ENCODE measurements at places on chromosomes 5 and 9.

DNA sequence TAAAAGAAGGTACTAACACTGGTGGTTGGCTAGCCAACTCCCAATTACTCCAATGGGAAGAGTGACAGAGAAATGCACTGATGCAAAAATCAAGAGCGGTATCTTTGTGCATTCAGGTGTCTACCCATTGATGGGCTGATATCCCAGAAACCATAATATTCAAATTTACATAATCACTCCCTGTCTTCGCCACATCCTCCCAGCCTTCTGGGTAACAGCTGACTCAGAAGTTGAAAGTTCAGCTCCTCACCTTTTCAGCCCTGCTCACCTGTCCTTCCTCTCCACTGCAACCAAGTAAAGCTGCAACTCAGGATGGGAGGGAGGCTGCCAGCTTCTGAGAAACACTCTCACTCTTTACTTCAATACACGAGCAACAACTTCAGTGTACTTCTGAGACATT, 6.9 kb downstream of the SUSD1 start:
- DNase-seq: peak; percentile 25

GRCh38 chr5:39517800-39518199, 93.0 kb upstream of the DAB2 start:
- no peak for DNase-seq

DNA sequence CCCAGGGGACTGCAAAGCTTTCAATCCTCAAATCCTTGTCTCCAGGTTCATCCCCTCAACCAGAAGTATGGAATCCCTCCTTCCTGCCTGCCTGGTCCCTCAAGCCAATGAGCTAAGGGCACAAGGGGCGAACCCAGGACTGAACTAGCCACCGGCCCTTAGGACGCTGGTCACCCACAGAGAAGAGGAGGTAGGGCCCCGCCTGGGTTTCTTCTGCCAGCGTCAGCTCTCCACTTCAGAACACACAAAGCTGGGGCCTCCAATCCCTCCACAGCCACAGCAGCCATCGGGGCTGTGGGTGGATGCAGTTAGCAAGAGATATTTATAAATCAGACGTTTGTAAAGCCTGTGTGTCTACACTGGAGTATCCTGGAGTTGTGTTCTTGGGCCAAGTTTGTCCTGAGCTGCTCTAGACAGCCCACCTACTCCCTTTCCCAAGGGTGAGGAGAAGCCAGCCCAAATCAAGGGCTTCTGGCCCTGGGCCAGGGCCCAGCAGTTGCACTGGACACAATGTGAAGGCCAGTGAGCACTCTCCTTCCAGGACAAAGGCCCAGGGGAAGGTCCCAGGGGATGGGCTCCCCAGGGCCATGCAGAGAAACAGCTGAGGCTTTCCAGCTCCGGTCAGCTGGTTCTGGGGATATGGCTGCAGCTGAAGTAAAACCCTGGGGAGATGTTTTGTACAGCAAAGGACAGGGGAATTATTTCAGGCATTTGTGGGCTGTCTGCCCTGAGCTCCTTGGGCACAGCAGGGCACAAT, 18.9 kb downstream of the AMBP start:
- DNase-seq: no peak

GRCh38 chr5:17218353-17219005, 1.0 kb downstream of the BASP1 start:
- DNase-seq: peak; percentile 49

DNA sequence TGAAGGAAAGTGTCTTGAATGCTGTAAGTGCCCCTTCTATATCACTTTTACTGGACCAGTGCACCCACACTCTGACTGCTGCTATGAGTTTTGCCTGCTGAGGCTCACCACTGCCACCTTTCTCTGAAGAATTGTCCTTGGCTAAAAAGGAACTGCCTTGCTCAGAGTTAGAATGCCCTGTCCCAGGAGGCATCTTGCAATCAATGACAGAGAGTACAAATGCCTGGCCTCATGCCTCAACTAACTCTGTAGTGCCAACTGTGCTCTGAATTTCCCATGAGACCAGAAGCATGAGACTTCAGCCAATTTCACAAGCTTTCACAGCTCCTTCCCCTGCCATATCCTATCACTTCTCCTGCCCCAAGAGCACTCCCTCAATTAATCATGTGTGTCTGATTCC, 569.7 kb downstream of the ZNF608 start:
- no peak for DNase-seq

DNA sequence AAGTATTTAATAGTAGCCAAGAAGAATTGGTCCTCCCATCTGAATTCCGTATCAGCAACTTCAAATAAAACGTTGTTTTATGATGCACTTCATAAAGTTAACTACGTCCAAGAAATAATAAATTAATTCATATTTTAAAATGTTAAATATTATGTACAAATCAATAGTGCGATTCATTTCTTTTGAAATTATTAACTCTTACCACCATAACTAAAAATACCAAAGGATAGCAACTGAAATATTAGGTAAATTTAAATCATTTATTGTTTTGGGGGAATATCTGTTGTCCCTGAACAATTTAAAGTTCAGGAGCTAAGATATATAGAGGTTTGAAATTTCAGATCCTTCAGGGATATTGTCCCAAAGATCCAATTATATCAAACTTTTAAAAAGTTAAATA, at the start of gene OR2K2:
Gene OR2K2, minus strand, starts transcription at position 101 of the 400 bp plus-strand sequence. CDS start 1,791 bp downstream, outside the sequence.
- DNase-seq: no peak

DNA sequence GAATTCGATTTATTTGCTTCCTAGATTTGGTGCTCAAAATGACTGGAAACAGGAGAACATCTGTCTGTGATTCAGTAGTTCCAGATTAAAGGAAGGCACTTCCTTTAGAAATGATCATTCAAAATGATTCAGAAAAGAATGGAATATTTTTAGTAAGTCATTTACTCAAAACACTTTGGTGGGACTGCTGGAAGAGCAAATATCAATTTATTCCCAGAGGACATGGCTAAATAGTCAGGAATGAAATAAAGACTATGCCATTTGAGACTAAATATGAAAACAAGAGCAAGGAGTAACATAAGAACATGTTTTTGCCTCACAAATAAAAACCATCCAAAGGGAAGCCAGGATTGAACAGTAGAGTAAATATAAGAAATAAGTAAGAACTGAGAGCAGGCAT, 138.6 kb upstream of the RASA1 start:
- no peak for DNase-seq

GRCh38 chr5:167049771-167050567, 1241.5 kb upstream of the WWC1 start:
- DNase-seq: no peak

- no peak for DNase-seq
These were observed 50.6 kb downstream of the LRRTM2 start for GRCh38 chr5:138824516-138824915.

DNA sequence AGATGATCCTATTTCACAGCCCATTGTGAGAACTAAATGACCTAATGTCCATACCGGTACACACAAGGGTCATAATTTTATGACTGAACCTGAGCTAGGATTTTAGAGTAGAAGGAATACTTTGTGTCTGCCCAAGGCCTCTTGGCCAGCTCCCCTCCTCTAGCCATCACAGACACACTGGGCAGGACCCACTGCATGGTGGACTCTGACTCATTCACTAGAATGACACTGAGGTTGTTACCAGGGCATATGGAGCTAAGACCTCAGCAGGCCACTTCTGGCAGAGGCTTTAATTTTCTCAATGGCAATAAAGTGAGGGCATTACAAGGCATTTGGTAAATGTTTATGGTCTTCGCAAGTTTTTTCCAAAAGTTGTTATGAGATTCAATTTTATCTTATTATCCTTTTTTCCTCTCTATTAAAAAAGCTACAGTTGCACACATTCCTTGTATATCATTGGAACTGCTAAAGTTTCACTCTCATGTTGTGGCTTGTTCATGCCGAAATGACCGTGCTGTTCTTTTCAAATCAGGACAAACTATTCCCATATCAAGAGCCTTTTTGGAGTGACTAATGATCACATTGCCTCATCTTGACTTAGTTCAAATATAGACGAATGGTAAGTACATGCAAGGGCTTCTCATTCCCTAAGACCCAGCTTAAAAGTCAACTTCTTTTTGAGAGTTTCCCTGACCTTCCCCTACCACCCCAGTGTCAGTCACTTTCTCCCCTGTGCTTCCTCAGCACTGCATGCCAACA, 595.7 kb downstream of the ACTL7B start:
- no peak for DNase-seq

DNA sequence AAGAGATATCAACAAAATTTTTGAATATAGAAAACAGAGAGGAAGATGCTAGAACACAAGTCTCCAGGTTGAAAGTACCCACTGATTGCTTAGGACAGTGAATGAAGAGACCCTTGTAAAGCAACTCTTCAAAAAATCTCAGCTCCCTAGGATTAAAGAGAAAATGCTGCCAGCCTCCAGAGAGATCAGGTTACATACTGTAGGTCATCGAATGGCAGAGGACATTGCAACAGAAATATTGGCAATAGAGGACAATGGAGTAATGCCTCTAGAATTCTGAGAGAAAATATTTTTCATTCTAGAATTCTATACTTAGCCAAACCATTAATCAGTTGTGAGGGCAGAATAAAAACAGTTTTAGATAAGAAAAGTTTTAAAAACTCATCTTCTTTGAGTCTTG, 43.1 kb upstream of the ELL2 start:
- DNase-seq: no peak

- peak; percentile 62 for DNase-seq
These were observed 64.0 kb upstream of the XPA start for GRCh38 chr9:97761056-97761598.

DNA sequence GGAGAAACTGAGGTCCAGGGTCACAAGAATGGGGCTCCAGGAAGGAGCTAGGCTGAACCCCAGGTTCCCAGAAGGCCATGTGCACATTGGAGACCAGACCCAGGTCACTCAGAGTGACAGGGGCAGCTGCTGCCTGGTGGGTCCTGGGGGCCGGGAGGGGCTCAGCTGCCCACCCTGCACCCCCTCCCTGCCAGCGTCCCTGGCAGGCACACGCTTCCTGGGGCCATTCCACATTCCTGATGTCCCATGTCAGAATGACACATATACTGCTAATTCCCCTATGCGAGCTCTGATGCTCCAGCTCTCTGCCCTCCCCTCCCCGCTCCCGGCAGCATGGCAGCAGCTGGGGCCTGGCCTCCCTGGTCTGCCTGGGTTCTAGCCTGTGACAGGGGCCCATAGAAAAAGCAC, 14.0 kb downstream of the FGFR4 start:
- no peak for DNase-seq

DNA sequence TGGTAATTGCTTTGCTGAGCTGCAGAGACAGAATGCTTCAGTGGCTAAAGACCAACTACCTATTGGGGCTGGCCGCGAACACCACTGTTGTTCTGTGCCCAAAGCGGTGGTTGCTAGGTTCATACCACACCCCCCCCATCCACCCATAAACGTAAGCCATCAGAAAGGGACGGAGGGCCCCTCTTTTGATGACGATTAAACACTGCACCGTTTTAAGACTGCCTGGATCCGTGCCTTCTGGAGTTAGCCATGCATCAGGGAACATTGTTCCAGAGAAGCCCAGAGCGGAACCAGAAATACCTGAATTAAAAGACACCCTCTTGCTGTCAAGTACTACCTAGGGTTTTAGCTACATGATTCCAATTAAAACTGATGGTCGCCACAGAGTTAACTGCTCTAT, 369.1 kb upstream of the DAP start:
- no peak for DNase-seq

- peak; percentile 11 for DNase-seq
These were observed 275.3 kb downstream of the HTR1A start for GRCh38 chr5:63686938-63687337.

- no peak for DNase-seq
These were observed 1056.5 kb upstream of the EDIL3 start for GRCh38 chr5:85441156-85441555.

GRCh38 chr5:162209005-162209605, 141.5 kb downstream of the GABRG2 start:
- DNase-seq: peak; percentile 76

DNA sequence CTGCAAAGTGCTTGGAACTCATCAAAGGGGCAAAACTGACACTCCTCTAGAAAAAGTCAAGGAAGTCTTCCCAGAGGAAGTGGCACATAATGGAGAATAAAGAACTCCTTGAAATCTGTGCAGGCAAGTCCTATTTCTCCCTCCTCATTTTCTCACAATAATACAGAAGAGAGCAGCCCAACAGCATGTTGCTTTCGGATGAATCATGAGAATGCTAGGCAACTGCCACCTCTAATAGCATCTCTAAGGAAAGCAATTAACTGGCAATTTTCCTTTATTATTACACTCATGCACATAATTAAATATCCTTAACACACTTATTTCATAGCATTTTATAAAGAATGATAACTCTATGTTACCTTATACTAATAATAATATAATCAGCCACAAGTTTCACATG, 122.2 kb upstream of the PTGER4 start:
- DNase-seq: no peak

GRCh38 chr9:21402386-21403251, 6.3 kb upstream of the IFNA8 start:
- peak; percentile 20 for DNase-seq

GRCh38 chr5:150429410-150429873, 16.7 kb upstream of the CD74 start:
- DNase-seq: no peak

DNA sequence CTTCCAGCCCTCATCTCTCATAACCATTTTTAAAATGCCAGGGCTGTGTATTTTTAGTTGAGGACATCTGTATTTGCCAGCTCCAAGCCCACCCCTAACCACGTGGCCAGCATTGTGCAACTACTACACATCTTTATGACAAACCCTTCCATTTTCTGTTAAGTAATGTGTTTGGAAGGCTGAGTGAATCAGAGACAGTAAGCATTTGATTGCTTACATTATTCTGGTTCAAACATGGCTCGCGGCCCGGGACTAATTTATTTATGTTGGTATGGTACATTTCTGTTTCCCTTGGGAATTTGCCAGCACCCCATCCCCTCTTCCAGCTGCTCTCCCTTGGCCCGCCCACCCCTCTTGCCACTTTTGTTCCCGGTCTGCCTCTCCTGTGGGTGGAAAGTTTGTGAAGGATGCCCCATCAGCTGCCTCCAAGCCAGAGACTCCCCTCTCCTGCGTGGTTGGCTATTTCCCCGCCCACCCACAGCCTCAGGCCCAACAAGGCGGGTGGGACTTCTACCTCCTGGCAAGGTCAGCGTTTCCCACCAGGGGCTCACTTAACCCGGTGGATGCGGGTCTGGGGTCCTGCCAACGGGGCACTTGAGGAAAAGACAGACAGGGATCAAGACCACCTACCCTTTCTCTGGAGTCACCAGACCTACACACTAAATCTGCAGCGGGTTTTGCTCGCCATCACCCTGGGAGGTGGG, 162.2 kb downstream of the HSD17B3 start:
- peak; percentile 86 for DNase-seq

GRCh38 chr5:112823656-112824055, 37.4 kb upstream of the SRP19 start:
- DNase-seq: no peak

GRCh38 chr5:151141535-151141934, 16.0 kb downstream of the ANXA6 start:
- DNase-seq: peak; percentile 41
